ENCODE measurements at places on chromosomes 5 and 9.

DNA sequence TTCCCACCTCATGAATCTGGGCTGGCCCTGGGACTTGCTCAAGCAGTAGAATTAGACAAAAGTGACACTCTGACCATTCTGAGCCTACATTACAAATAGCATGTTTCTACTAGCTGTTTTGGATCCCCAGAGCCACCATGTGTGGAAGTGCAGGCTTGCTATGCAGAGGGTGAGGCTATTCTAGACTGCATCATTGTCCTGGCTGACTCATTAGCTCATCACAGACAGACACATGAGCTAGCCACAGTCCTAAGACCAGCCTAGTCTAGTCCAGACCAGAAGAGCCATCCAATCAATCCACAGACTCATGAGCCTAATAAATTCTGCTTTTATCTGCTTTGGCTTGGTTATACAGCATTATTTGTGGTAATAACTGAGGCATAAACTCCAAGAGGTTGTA, 351.9 kb downstream of the PRELID2 start:
- no peak overlapping the region for H3K27ac ChIP-seq
- H3K27me3 ChIP-seq: no peaks in the 10 kb centered on the region
- H3K4me1 ChIP-seq: no peaks in the 10 kb centered on the region
- no peaks in the 10 kb centered on the region for H3K36me3 ChIP-seq
- no peak overlapping the region for H3K4me3 ChIP-seq

DNA sequence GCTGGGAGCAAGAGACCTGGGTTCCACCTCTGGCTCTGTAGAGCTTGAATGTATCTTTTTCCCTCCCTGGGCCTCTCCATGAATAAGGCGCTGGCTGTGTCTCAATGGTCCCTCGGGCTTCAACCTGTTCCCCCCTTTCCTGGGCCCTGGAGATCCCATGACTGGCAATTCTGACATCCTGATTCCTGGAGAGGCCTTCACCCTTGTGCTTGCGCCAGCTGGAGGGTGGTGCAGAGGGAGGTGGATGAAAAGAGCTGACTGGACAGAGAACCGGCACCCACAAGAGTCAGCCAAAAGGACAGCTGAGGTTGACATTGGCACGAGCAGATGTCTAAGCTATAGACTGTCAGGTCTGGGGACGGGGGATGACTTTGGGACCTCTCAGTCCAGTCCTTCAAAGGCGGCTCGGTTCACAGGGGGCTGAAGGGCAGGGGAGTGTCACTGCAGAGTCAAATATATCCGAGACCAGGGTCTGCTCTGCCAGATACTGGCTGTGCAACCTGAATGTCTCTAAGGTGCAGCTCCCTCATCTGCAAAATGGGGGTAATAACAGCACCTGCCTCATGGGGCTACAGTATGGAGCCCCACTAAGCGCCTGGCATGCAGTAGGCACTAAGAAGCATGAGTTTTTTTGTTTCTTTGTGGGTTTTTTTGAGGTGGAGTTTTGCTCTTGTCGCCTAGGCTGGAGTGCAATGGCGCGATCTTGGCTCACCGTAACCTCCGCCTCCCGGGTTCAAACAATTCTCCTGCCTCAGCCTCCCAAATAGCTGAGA, 13.8 kb downstream of the DNM1 start:
- peaks cover 4% of the 10 kb centered on the region for H3K36me3 ChIP-seq
- H3K4me1 ChIP-seq: peaks cover 13% of the 10 kb centered on the region
- DNase-seq: no peak
- no peak overlapping the region for H3K4me3 ChIP-seq
- peaks cover 13% of the 10 kb centered on the region for H3K27me3 ChIP-seq

DNA sequence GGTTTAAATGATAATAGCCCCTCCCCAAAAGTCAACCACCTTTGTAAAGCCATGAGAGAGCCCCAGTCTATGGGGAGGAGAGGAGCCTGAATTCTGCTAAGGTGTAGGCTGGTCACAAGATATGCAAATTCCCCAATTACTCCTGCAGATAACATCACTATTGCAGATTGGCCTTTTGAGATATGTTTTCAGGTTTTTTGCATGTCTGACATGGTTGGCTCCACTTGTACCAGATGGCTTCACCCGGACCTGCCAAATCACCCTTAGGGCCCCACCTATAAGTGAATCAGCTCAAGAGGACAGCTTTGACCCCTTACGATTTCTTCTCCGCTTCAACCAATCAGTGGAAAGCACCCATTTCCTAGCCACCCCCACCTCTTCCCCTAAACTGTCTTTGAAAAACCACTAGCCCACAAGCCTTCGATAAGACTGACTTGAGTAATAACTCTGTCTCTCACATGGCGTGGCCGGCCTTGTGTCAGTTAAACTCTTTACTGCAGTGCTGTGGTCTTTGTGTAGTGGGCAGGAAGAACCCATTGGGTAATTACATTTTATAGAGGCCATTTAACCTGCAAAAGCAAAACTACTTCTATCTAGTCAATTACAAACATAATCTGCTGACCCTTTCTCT, 69.7 kb downstream of the PRLR start:
- H3K27ac ChIP-seq: no peak overlapping the region
- H3K27me3 ChIP-seq: peaks cover 58% of the 10 kb centered on the region
- H3K4me3 ChIP-seq: no peak overlapping the region
- DNase-seq: no peak
- no peaks in the 10 kb centered on the region for H3K36me3 ChIP-seq

DNA sequence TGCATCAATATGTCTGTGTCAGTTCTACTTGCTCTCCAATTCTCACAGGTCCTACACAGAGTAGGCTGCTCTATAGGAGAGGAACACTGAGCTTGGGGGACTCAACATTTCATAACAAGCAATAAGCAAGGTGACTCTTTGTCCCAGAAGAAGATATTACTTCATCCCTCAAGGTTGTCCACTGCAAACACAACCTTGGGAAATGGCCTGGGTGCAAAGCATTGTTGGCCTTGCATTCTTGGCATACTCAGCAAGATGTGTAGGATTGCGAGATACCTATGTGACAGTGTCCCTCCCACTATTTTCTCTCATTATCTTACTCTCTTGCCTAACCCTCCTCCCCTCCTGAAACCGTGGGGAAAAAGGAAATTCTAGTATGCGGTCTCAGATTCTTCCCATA, 169.8 kb upstream of the FREM1 start:
- no peaks in the 10 kb centered on the region for H3K4me1 ChIP-seq
- no peak overlapping the region for H3K4me3 ChIP-seq
- no peaks in the 10 kb centered on the region for H3K36me3 ChIP-seq
- no peak overlapping the region for H3K27ac ChIP-seq
- DNase-seq: no peak

DNA sequence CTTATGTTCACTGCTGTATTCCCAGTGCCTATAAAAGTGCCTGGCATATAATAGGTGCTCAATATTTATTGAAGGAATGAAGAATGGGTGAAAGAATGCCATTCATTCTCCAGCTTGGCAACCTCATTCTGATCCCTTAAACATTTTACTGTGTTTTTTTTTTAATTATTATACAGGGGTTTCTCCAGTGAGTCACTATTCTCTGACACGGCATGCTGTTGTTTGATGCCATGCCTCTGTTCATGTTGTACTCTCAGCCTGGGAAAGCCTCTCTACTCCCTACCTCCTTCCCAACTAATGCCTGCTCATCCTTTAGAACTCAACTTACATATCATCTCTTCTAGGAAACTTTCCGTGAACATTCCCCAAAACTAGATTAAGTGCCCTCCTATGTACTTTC, 70.2 kb upstream of the PHF24 start:
- H3K27ac ChIP-seq: no peak overlapping the region
- no peak for DNase-seq
- H3K27me3 ChIP-seq: peaks cover 14% of the 10 kb centered on the region
- H3K36me3 ChIP-seq: no peaks in the 10 kb centered on the region
- H3K4me3 ChIP-seq: no peak overlapping the region
